Effector CD8-positive, alpha-beta T cell (primary cell): ENCODE measurements at places on chromosomes 7 and 10.

DNA sequence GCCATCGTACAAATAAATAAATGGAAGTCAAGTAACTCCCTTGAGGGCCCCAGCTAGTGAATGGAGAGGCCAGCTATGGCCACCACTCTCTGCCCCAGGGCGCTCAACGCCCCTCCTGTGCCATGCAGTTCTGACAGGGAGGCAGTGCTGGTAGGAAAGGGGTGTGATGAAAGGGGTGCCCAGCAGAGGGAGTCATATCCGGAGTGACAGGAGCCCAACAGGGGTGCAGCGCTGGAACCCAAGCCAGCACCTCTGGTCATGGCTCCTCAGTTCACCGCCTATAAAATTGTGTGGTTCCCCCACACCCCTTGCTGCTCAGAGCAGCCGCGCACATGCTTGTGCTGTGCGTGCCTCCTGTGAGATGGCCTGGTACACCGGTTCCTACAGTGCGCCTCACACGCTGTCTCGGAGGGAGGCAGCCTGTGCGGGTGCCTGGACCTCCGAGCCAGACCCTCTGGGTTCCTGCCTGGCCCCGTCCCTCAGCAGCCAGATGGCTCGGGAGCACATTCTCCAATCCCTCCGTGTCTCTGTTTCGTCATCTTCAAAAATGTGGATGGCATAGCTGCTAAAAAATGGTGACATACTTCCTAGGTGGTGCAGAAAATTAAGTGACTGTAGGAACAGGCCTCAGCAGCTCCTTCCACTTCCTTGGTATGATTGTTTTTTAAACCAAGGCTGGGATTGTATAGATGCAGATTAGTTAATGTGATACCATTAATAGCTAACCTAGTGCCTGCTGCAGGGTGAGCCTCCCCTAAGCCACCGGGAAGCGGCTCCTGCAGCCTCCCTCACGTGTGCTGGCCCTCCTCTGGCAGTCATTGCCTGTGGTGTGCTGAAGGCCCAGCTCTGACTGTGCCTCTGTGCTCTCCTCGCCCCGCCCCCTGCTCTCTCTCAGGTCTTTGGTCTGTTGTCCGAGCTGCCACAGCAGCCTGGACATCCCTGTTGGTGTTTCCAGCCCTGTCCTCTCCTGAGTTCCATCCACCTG is 125.8 kb downstream of the EGFR start:
- DNase-seq, result no peak

DNA sequence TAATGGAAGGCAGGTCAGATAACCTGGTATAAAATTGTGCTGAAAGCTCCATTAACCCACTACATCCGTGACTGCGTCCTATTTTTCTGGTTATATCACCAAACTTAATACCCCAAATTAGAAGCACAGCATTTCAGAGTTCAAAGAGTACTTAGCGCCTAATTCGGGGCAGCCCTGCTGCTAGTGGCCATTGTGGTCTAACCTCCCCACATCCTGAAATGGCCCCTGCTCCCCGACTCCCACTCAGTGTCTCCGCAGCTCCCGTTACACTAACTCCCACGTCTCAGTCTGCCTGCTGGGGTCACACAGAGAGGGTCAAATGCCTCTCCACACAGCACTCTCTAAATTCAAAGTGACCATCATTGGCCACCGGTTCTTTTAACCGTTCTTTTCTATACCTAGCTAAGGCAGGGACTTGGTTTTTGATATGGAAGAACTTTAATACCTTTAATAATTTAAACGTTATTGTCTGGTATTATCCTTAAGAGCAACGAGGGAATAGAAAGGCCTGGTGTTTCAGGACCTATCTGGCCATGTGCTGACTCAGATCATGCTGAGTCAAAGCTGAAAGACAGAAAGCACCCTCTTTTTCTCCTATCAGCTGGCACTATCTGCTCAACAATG is 117.1 kb downstream of the KMT2E start:
- DNase-seq, result no peak

- no peak for DNase-seq
Observed at GRCh38 chr7:55154096-55154495, 135.3 kb downstream of the EGFR start.

- DNase-seq, result no peak
Observed at GRCh38 chr7:112770051-112770450, 20.1 kb downstream of the TMEM168 start.

DNA sequence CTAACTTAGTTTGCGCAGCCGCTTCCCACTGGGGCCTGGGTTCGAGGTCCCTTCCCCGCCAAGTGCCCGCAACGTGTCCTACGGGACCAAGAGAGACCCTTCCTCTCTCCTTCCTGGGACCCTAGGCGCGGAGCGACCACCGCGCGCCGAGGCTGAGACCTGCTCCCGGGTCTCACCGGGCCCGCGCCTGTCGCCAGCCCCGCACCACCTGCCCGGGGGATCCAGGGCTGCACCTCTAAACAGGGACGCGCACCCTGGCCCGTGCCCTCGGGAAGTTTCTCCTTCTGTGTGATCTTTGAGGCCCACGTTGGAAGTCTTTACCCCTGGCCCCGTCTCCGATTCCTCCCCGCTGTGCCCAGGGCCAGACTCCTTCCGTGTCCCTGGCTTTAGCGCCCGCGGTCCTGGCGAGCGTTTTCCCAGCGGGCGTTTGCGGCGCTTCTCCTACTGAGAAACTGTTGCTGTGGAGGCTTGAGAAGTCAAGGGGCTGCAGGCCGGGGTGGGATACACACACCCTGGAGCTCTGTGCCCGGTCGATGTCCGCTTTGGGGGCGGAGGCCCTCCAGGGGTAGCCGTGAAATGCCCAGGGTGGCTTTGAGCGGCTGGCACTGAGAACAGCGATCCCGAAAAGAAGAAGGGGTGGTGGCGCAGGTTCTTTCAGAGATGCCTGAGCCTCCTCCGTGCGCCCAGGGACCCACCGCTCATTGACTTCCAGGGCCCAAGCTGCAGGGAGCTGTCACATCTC is 575 bp downstream of the PLPP4 start:
- DNase-seq, result no peak

DNA sequence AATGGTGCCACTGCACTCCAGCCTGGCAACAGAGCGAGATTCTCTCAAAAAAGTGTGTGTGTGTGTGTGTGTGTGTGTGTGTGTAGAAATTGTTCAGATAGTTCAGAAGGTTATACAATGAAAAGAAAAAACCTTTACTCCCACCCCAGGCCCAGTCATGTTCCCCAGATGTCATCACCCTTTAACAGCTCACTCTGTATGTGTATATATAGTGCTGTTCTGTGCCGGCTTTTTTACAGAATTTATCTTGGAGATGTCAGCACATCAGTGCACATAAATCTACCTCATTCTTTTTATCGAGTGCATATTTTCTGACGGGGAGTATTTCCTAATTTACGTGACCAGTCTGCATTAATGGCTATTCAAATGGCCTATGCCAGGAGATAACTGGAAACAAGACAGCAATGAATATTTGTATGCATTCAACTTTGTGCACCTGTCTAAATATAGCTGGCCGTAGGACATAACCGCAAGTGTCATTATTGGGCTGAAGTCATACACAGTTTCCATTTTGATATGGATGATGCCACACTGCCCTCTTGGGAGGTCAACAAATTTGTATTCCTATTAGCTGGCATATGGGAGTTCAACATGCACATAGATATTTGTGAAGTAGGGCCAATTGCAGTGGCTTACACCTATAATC is 11.7 kb downstream of the NIPSNAP2 start:
- DNase-seq, result no peak

DNA sequence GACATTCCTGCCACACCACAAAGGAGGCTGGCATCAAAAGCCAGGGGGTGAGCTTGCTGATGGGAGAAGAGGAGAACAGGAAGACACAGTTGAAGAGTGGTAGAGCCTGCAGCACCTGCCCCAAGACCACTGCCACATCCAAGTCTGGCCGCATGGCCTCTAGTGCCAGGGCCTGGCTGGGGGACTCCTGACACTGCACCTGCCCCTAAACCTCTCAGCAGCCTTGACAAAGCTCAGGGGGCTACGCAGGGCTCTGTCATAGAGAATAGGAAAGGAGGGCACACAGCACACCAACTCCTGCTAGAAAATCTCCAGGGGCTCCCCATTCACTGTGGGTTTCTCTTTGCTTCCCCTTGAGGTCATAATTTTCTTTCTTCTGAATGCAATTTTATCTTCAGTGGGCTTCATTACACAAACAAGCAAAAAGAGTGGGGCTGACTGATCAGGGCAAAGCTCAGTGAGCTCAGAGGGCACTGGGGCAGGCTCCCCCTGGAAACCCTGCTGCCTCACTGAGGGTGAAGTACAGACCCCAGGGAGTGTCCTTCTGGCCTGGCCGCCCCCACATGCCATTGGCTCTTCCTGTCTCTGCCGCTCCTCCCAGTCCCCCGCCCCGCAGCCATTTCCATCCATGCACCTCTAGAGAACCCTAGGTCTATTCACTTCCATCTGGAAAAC is 37.2 kb downstream of the VOPP1 start:
- no peak for DNase-seq

GRCh38 chr7:47619806-47620205 is 37.9 kb upstream of the TNS3 start:
- no peak for DNase-seq

GRCh38 chr10:91162495-91163268 is 57.8 kb upstream of the PCGF5 start:
- DNase-seq, result peak; percentile 71

- no peak for DNase-seq
Observed at GRCh38 chr10:536371-536925, 153.0 kb downstream of the DIP2C start.

DNA sequence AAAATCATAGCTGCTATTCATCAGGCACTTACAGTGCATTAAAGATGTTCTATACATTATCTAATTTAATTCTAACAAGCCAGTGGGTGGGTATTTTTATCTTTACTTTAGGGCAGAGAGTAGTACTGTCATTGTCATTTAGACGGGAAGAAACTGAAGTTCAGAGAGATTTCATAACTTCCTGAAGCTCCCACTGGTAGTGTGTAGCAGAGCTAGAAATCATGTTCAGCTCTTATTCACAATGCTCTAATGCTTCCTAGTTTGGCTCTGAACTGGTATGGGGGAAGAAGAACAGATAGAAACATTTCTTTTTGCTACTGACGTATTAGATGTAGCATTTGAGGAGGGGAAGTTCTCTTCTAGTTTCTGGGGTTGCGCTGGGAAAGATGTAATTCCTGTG is 116.7 kb downstream of the CYP26A1 start:
- no peak for DNase-seq

DNA sequence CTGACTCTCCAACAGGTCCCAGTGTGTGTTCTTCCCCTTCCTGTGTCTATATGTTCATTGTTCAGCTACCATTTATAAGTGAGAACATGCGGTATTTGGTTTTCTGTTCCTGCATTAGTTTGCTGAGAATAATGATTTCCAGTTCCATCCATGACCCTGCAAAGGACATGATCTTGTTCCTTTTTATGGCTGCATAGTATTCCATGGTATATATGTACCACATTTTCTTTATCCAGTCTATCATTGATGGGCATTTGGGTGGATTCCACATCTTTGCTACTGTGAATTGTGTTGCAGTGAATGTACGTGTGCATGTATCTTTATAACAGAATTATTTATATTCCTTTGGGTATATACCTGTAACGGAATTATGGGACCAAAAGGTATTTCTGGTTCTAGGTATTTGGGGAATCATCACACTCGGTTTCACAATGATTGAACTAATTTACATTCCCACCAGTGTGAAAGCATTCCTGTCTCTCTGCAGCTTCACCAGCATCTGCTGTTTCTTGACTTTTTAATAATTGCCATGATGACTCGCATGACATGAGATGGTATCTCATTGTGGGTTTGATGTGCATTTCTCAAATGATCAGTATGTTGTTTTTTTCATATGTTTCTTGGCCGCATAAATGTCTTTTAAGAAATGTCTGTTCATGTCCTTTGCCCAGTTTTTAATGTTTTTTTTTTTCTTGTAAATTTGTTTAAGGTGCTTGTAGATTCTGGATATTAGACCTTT is 60.2 kb downstream of the LSMEM1 start:
- DNase-seq, result no peak

GRCh38 chr10:30500534-30500933 is 66.5 kb downstream of the MAP3K8 start:
- no peak for DNase-seq

DNA sequence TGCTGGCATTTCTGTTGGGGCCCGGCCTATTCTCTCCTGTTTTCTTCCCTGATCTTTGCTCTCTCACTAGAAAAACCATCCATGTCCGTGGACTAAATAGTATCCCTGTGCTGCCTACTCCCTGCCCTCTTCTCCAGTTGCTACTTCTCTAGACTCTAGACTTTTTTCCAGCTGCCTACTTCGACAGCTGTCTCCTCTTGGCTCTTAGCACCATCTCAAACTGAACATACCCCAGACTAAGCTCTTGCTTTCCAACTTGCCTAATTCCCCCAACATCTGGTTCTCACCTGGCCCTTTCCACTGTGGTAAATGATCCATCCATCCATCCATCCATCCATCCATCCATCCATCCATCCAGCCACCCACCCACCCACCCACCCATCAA is 19.5 kb downstream of the ADCYAP1R1 start:
- DNase-seq, result no peak

GRCh38 chr10:71486484-71487114 is 89.9 kb downstream of the CDH23 start:
- no peak for DNase-seq

DNA sequence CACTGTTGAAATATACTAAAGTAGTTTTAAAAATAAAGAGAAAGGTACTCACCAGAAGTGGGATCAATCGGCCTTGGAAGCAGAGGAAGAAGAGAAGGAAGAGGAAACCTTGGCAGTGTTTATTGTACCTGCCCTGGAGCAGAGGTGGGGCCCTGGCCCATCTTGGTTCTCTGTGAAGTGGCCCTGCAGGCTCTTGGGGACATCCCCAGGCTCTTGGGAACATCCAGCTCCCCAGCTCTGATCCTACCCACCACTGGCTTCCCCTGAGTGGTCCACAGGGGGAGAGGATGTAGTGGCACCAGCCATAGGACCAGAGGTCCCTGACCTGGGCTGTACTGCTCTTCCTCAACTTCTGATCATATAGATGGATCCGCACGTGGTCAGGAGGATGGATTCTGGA is 22.3 kb upstream of the RET start:
- DNase-seq, result no peak

- DNase-seq, result no peak
Observed at GRCh38 chr10:48274636-48275035, at the start of gene FRMPD2. Gene FRMPD2, minus strand, starts transcription at chr10:48274696. Its CDS starts 129 bp downstream, at chr10:48274567.

GRCh38 chr7:148041156-148041555 is 549.4 kb upstream of the C7orf33 start:
- DNase-seq, result no peak

GRCh38 chr7:37352974-37353948 is 95.4 kb downstream of the ELMO1 start:
- peak; percentile 57 for DNase-seq

GRCh38 chr10:43076876-43077420 is at the start of gene RET:
Gene RET, plus strand, starts transcription at chr10:43077069. Its CDS starts 190 bp downstream, at chr10:43077259.
- DNase-seq, result no peak

- no peak for DNase-seq
Observed at GRCh38 chr7:67518580-67518979, 521.9 kb downstream of the TYW1 start.

- DNase-seq, result no peak
Observed at GRCh38 chr7:80726666-80727065, 88.2 kb downstream of the CD36 start.

- DNase-seq, result no peak
Observed at GRCh38 chr7:1995426-1995825, 237.3 kb downstream of the MAD1L1 start.

DNA sequence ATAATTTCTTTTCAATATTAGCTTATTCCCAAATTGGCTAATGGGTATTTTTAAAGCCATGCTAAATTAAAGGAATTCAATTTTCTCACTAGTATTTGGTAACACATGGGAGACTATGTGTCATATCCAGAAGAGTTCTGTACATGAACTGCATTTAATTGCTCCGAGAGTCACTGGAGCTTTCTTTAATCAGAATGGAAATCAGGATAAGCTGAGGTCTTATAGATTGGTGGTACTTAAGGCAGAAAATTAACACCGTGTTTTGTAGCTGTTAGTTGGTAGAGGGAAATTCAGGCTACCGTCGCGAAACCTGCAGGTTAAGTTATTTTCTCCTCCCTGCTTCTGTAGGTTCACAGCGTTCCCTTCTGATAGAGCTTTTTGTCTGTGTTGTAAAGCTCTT is at the start of gene WEE2:
TSS of gene WEE2 (plus strand) at position 3 of the 400 bp plus-strand sequence. CDS start 406 bp downstream, outside the sequence.
- no peak for DNase-seq
